ENCODE measurements at places on chromosomes 7 and 10.
A peak's percentile ranks its signal among the peaks of the same experiment; 100 is the strongest.

- DNase-seq = no peak
Observed at GRCh38 chr10:74867351-74867750, 41.0 kb downstream of the KAT6B start.

DNA sequence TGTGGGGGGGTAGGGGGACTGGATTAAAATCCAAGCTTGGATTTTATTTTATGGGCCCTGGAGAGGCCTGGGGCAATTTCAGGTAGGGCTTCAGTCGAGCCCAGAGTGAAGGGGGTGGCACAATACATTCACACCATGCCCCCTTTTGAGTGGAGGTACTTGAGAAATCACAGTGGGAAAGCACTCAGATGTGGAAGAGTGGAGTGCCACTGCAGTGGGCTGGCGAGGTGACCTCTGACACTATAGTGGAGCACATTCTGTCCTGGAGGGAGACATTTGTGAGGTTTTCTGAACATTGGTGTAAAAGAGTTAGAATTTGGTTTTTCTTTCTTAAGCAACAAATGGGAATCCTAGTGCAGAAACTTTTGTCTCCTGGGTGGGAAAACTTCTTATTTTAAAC, 143.2 kb downstream of the WNT2 start:
- no peak for DNase-seq

DNA sequence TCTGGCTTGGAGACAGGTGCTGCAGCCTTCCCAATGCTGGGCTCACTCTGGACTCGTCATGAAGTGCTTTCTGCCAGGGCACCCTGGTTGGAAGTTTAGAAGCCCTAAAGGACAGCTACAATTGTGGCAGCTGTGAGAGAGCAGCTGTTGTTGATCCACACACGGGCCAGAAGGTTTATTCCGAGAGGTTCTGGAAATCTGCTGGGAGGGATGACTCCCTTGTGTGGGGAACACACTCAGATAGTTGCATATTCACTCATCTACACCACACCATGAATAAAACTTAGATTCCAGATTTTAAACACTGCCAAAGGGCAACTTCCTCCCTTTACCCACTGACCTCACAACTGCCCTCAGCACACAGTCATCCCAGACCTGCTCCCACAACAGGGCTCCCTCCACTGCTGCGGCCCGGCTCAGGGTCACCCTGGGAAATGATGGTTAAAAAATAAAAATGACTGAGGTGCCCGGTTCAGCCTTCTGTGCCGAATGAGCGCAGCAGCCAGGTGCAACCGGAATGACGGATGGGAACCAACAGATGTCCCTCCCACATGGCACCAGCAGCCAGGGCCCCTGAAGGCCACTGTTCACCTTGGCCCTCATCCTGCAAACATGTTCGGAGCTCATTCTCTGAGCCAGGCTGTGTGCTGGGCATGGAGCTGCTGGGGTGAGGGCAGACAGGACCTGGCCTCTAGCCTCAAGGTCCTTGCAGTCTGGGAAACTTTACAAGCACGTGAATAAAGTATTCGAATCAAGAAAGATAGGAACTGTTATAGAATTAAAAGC, 40.2 kb downstream of the ASB13 start:
- DNase-seq = no peak

DNA sequence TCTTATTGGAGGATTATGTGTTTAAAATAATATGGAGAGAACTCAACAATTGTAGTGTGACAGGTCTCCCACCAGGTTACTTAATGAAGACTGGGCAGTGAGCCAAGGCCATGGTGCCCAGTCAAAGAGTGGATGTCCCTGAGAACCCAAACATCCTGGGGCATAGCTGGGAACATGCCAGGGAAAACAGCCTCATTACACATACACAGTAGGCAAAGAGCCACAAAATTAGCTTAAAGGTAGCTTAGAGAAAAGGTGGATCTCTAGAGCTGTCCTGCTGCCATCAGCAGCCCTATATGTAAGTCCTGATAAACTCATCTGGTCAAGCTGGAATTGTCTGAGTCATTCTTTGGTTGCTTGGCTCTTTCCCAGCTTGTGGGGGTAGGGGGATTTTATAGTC, 287.8 kb downstream of the PHF14 start:
- no peak for DNase-seq

DNA sequence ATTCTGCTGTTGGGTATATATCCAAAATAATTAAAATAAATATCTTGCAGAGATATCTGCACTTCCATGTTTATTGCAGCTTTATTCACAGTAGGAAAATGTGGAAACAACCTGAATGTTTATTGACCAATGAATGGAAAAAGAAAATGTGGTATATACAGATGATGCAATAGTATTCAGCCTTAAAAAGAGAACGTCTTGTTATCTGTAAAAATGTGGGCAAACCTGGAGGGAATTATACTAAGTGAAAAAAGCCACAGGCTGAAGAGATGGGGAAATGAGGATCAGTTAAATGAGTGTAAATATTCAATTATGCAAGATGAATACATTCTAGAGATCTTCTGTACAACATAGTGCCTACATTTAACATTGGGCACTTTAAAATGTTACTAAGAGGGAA, 766.1 kb upstream of the IGFBP3 start:
- no peak for DNase-seq

DNA sequence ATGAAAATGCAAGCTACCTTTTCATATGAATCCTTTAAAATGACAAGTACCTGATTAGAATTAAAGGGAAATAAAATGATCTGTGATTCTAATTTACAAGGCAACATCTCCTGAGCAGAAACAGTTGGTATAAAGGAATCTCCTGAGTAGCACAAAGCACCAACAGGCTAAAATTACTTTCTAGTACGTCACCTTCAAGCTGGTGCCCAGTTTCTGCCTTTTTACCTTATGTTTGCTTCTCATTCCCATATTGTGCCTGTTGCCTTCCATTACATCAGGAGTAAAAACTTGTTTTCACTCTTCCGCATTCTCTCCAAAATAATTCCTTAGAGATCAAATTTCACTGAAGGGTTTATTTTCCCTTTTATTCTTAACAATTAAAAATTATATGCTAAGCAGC, 587.1 kb upstream of the KCND2 start:
- no peak for DNase-seq

DNA sequence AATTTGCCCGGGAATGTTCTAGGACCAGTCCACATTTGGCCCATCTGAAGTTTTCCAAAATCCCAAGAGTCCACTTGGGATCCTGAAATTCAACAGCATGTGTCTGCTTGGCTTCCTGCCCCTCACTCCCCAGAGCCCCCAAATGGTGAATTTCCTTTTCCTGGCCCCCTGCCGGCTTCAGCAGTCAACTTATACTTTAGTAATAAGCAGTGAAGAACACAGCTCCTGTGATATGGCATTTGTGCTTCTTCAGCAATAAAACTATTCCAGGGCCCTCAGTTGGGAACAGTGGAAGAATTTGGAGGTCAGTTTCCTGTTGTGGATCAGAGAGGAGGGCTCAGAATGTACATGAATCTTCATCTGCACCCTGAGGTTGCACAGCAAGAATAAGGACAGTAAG, 51.1 kb downstream of the PRF1 start:
- DNase-seq = no peak

- no peak for DNase-seq
Observed at GRCh38 chr10:77075926-77076325, 561.7 kb downstream of the KCNMA1 start.

DNA sequence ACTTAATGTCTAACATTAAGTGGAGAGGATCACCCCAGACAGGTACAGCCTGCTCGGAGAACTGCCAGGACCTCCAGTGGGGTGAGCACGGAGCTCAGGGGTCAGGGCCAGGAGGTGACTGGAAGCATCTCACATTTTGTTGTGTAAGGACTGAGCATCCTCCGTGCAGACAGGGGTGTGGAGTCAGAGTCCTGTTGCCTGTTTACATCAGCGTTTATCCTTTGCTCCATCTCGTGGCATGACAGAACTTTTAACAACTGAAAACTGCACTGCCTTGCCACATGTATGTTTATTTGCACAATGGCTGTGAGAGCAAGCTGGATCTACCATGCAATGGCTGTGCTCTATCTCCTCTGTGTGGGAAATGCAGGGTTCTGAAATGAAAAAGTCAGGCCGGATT, 175.4 kb upstream of the AKR1E2 start:
- no peak for DNase-seq

DNA sequence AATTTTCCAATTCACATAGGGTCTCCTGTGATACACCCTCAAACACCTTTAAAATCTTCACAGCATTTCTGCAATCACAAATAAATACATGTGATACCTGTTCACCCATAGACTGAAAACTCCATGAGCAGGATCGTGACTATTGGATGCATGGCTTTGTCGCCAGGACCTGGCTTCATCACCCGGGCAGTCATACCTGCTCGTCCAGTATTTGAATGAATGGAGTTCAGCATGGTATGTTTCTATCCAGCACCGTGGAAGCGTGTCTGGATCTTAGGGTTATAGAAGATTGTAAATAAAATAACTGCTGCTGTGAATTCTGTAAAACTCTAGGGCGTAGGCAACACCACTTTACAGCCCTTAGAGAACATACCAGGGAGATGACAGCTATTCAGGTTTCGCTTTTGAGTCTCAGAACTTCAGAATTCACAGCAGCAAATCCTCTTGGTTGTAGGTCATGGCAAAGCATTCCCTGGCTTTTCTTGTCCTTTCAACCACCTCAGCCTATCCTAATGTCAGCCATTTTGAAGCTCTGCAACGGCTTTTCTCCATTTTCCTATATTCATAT, 47.4 kb upstream of the USP6NL start:
- no peak for DNase-seq

DNA sequence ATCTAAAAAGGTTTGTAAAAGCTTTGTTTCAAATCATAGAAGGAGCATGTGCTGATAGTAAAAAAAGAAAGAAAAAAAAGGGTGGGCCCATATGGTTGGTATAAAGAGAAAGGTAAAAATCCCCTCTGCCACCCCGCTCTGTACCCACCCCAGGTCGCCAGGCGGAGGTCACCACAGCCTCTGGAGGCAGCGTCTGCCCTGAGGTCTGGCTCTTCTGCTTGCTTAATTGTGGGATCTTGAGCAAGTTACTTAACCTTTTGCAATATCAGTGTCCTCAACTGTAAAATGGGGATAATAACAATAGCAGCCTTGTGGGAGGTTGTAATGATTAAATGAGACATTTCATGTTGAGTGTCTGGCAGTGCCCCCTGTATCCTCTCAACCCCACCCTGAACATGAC, 10.7 kb upstream of the PCBD1 start:
- no peak for DNase-seq

GRCh38 chr10:21572578-21572977, 38.5 kb downstream of the MLLT10 start:
- DNase-seq = no peak

GRCh38 chr10:119625570-119626280, 25.5 kb upstream of the BAG3 start:
- DNase-seq = no peak

- no peak for DNase-seq
Observed at GRCh38 chr7:152527610-152528032, 91.8 kb upstream of the KMT2C start.

GRCh38 chr10:123274306-123275135, 120.3 kb downstream of the BUB3 start:
- no peak for DNase-seq

DNA sequence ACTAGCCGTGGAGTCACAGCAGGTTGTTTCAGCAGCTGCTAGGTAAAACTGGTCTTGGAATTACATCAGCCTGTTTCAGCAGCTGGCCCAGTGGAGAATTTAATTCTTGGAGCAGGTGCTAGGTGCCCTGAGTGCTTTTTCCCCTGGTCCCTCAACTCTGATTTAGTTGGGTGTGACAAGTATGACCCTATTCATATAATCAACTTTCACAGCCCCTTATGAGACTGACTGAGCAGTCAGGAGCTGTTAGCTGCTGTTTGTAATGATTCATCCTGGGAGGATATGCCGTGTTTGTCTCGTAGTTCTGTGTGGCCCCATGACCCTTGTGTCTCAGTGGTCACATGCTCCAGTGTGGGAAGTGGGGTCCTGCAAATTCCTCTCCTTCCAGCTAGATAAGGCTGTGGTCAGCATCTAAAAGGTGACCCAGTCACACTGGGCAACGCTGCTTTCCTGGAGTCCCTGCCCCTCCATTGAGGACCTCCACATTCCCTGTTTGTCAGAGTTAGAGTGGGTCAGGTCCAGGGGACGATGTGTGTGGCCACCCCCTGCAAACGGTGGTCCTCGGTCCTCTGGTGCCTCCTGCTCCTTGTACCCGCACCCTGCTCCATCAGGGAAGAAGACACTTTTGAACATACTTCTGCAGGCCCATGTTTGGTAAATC, 28.3 kb downstream of the TBATA start:
- no peak for DNase-seq

DNA sequence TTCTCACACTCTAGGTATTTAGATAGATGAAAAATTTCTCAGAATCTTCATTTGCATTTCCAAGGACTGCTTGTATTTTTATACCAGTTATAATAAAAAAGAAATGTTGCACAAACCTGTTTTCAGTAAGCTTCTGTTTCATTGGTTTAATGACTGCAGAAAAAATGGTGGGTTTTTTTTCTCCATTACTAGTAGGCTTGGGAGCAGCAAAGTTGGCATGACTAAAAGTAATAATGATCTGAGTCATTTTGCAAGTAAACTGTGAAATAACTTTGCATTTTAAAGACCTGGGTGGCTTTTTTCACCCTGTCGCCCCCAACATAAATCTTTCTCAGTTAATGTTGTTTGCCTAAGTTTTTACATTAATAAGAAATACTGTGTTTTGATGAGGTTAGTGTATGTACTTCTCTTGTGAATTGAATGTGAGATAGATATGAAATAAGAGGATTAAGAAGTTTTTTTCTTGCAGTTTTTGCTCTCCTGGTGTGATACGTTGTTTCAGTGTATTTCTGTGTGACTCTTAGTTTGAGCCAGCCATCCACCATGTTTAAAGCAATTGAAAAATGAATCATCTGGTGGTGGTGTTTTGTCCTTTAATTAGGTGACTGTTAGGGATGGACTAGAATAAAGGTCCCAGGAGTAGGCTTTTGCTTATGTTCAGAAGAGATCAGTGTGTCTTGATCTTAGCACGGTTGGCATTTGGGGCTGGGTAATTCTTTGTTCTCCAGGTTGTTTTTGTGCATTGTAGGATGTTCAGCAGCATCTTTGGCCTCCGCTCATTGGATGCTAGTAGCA, 1.8 kb downstream of the GNAI1 start:
- peak; percentile 20 for DNase-seq

GRCh38 chr7:87328281-87328680, 17.2 kb upstream of the CROT start:
- peak; percentile 16 for DNase-seq

DNA sequence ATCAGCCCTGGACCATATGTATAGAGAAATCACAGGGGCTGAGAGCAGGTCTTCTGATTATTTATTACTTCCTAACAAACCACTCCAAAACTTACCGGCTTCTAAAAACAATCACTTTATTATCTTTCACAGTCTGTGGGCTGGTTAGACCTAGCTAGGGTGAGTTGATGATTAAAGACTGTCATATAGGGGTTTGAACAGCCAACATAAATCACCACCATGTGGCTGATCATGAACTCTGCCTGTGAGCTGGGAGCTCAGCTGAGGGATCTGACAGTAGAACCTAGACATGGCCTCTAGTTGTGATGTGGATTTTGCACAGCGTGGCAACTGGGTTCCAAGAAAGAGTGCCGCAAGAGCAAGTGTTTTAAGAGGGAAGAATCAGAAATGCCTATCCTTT, 305.4 kb downstream of the CSTF2T start:
- no peak for DNase-seq

GRCh38 chr7:119037941-119038340, 813.4 kb downstream of the ANKRD7 start:
- no peak for DNase-seq
